Activated CD4-positive, alpha-beta memory T cell treated with anti-CD3 and anti-CD28 coated beads for 36 hours (primary cell): ENCODE measurements at places on chromosomes 6 and 20. TPM values are rescaled to one million over a fixed set of nuclear protein-coding genes. Genes with fewer than 3 reads are reported as not detected.

Gene FYN
- 353 TPM for total RNA-seq

Gene SPTLC3
- 0.02 TPM for total RNA-seq

Gene OTOR
- total RNA-seq = not detected

Gene ADGB
- total RNA-seq = not detected

Gene CST4
- not detected for total RNA-seq

Gene PTCHD4
- total RNA-seq = not detected
